Activated CD8-positive, alpha-beta memory T cell treated with anti-CD3 and anti-CD28 coated beads for 1 hour (primary cell): ENCODE measurements at places on chromosomes 5 and 9.

- no peak for DNase-seq
Measured at GRCh38 chr9:99294850-99295461, 72.9 kb downstream of the SEC61B start.

GRCh38 chr5:137492331-137492730 is 6.8 kb downstream of the SPOCK1 start:
- no peak for DNase-seq

DNA sequence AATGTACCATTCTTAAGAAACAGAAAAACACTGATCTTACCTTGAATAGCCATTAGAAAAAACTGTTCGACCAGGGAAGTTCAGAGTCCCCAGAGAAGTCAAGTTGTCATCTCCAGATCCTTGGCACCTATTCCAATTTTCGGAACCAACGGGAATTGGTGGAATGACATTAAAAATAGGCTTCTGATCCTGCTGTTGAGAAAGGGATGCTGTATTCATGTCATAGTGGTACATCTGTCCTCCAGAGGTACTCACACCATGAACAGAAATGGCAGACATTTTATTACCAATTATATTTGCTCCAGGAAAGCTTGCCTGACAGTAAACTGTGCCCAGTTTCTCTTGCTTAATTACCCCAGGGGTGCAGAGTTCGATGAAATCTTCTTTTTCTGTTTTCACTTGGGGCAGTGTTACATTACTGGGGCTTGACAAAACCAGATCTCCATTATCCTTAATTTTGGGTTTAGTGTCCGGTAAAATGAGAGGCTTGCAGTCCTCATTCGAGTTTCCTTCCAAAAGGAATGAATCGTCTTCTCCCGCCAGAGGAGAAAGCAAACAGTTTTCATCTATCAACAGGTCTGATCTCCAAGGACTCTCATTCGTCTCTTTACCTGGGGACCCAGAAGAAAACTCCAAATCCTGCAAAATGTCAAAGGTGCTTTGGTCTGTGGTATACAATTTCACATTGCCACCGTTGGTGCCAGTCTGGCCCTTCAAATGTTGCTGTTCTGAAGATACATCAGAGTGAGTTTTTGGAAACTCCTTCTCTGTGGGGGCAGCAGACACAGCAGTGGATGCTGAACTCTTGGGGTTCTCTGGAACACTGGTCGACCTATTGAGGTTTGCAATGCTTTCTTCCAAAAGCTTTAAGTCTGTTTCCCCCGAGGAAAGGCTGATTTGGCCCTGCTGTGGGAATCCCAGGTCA is 3.6 kb downstream of the NR3C1 start:
- DNase-seq: no peak

DNA sequence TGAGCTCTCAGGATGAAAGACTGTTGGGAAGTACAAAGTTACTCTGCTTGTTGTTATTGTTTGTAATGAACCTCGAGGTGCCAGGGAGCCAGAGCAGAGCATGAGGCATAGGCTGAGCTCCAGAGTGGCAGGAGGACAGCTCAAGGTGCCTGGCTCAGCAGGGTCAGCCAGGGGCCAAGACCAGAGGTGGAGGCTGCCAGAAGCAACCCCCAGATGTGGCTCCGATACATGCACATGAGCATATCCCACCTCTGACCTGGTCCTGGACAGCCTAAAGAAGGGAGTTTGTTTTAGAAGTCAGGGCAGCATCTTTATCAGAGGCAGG is 105.6 kb downstream of the PSD2 start:
- no peak for DNase-seq

GRCh38 chr5:150765799-150766169 is 7.0 kb upstream of the DCTN4 start:
- no peak for DNase-seq

GRCh38 chr9:109101810-109102209 is 17.9 kb downstream of the TMEM245 start:
- DNase-seq: no peak
